Prostate gland (tissue), 2 donors: ENCODE measurements at places on chromosomes 6 and 20. TPM values are rescaled to one million over a fixed set of nuclear protein-coding genes. Genes with fewer than 3 reads are reported as not detected.

ENPP4 gene
- 17.5 TPM for total RNA-seq

DNA sequence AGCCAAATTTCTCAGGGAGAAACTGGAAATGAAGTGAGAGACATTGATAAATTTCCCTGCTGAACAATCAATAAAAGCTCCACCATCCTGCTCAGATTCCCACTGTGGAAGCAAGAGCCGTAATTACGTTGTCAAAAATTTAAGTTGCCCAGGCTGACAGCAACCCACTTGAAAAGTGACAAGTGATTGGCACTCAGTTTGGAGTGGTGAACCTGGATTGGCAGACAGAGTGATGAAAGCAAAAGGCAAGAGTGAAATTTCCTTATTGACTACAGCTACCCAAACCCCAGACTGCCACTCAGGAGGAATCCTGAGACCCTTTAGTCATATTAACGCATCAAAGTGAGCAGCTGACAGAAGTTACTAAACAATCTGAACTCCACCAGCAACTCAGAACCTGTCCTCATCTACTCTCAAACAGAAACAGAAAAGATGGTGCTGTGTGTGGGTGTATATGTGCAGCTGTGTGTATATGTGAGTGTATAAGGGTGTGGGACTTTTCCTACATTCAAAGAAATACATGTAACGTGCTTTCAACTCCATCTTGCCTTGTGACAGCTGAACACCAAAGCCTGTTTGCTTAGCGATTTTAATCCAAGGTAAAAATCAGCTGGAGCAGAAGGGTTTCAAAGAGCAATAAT, 157.4 kb downstream of the PKHD1 start:
- H3K27ac ChIP-seq = no peak overlapping the region
- H3K27me3 ChIP-seq = no peaks in the 10 kb centered on the region
- H3K36me3 ChIP-seq = no peaks in the 10 kb centered on the region
- DNase-seq = no peak

- H3K27ac ChIP-seq = no peak overlapping the region
- H3K36me3 ChIP-seq = no peaks in the 10 kb centered on the region
- no peaks in the 10 kb centered on the region for H3K4me1 ChIP-seq
- H3K4me3 ChIP-seq = no peak overlapping the region
- DNase-seq = no peak
These were observed 546.5 kb upstream of the POU3F2 start for GRCh38 chr6:98287876-98288275.

DNA sequence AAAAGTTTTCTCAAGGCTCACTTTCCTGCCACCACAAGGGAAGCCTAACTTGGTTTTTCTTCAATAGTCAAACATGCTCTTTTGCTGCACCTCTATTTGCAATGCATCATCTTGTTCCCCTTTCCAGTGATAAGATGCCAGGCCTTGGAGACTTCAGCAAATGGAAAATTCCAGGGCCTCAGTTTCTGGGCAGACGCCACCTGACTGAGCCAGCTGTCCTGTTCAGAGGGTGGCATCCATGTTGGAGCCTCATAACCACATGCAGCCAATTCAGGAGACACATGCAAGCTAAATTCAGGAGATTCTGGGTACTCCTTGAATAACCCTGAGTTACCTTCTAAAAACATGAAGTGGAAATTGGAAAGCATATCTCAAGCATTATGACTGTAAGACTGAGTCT, 285.6 kb upstream of the RNF24 start:
- no peak for DNase-seq
- no peak overlapping the region for H3K4me3 ChIP-seq
- H3K27ac ChIP-seq = no peak overlapping the region

GSTA1 gene
- 24.0 TPM for total RNA-seq

DNA sequence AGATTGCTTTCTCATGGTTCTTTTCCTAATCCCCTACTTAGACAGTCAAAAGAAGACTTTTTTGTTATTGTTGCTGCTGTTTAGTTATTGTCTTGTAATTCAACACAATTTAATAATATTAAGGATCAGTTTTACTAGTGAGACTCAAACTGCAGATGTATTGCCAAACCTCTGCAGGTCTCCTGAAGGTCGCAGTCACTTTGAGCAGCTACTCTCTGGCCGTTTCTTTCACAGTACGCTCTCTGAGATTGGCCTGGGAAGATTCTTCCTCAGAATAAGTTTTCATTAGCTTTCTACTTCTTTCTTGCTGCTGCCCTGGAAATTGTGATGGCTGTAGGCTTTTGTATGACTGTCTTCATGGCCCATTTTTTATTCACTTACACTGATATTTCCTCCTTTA, 930.8 kb downstream of the QKI start:
- H3K27ac ChIP-seq = no peak overlapping the region
- H3K36me3 ChIP-seq = no peaks in the 10 kb centered on the region
- no peaks in the 10 kb centered on the region for H3K27me3 ChIP-seq
- DNase-seq = no peak
- no peaks in the 10 kb centered on the region for H3K4me1 ChIP-seq

DNA sequence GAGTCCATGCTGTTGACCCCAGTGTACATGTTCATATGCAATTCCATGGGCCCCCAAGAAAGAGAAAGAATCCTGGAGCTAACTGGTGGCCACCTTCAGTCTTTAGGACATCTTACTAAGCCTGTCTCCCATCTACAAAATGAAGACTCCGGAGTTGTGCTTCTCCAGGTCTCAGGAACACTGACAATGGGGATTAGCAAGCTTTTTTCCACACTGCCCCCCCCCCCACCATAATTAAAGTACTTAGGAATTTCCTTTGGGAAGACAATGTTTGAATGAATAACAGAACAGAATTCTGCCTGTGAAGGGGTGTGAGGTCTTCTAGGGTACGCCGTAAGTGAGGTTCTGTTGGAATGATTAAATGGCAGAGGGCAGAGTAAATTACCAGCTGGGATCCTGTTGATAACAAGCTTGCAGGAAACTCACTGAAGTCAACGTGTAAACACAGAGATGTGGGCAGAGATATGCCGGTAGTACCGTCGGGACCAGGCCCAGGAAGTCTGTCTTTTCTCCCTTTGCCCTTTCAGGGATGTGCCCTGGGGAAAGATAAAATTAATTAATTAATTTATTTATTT, 63.1 kb downstream of the ANKRD6 start:
- no peaks in the 10 kb centered on the region for H3K36me3 ChIP-seq
- H3K27me3 ChIP-seq = no peaks in the 10 kb centered on the region
- no peak for DNase-seq
- H3K4me1 ChIP-seq = no peaks in the 10 kb centered on the region

FGD2 gene
- 3.4 TPM for total RNA-seq

GCNT2 gene
- 22.9 TPM for total RNA-seq

DNA sequence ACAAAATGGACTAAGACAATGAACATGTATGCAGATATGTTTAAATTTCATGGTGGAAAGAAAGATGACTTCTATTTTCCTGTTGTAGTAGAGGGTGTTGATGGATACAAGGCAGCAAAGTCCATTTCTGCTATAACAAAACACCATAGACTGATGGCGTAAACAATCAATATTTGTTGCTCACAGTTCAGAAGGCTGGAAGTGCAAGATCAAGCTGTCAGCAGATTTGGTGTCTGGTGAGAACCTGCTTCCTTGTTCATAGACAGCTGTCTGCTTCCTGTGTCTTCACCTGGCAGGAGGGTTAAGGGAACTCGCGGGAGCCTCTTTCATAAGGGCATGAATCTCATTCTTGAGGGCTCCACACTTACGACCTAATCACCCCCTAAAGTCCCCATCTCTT, 83.0 kb upstream of the ELOVL5 start:
- no peak for DNase-seq
- peaks cover 2% of the 10 kb centered on the region for H3K4me1 ChIP-seq
- no peaks in the 10 kb centered on the region for H3K27me3 ChIP-seq
- H3K27ac ChIP-seq = no peak overlapping the region
- no peaks in the 10 kb centered on the region for H3K36me3 ChIP-seq
- H3K4me3 ChIP-seq = no peak overlapping the region

- no peak overlapping the region for H3K4me3 ChIP-seq
- H3K27me3 ChIP-seq = no peaks in the 10 kb centered on the region
- no peaks in the 10 kb centered on the region for H3K36me3 ChIP-seq
- no peak overlapping the region for H3K27ac ChIP-seq
- DNase-seq = no peak
These were observed 2.0 kb downstream of the CLPSL2 start for GRCh38 chr6:35778437-35778836.

GRCh38 chr6:51260003-51260402, 441.3 kb downstream of the TFAP2B start:
- no peaks in the 10 kb centered on the region for H3K36me3 ChIP-seq
- H3K27ac ChIP-seq = no peak overlapping the region
- DNase-seq = no peak
- H3K4me1 ChIP-seq = no peaks in the 10 kb centered on the region

DNA sequence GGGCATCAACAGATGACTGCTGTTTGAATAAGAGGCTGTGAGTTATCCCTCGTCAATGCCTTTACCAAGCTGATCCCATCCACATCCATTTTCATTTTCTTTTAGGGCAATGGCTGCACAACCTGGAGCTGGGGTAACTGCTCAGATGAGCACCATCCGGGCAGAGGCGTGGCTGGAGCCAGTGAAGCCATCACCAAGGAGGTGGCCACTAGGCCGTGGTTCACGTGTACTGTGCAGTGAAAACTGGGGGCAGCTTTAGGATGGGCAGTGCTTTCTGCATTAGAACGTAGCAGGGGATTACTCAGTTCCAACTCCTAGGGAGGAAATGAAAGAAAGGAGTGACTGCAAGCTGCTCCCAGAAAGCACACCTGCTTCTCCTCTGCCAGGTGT, 51.2 kb downstream of the RRBP1 start:
- H3K27me3 ChIP-seq = no peaks in the 10 kb centered on the region
- no peak for DNase-seq
- H3K4me1 ChIP-seq = no peaks in the 10 kb centered on the region
- no peak overlapping the region for H3K4me3 ChIP-seq

LY6G5C gene
- 2.6 TPM for total RNA-seq

ELOVL2 gene
- total RNA-seq = 15.5 TPM

RALY gene
- total RNA-seq = 120 TPM

- H3K27me3 ChIP-seq = no peaks in the 10 kb centered on the region
- H3K4me1 ChIP-seq = no peaks in the 10 kb centered on the region
- H3K36me3 ChIP-seq = no peaks in the 10 kb centered on the region
- DNase-seq = no peak
These were observed 526.7 kb upstream of the ADGRB3 start for GRCh38 chr6:68108233-68108835.

GRCh38 chr6:85464722-85465150, 14.9 kb downstream of the NT5E start:
- H3K4me1 ChIP-seq = no peaks in the 10 kb centered on the region
- no peak overlapping the region for H3K4me3 ChIP-seq
- no peak overlapping the region for H3K27ac ChIP-seq
- no peak for DNase-seq
- no peaks in the 10 kb centered on the region for H3K36me3 ChIP-seq
- no peaks in the 10 kb centered on the region for H3K27me3 ChIP-seq

- H3K36me3 ChIP-seq = no peaks in the 10 kb centered on the region
- H3K4me3 ChIP-seq = no peak overlapping the region
- H3K4me1 ChIP-seq = no peaks in the 10 kb centered on the region
- peaks cover 2% of the 10 kb centered on the region for H3K27me3 ChIP-seq
These were observed 8.0 kb downstream of the RNF182 start for GRCh38 chr6:13932785-13933184.
